ENCODE measurements at places on chromosomes 5 and 9. TPM values are rescaled to one million over a fixed set of nuclear protein-coding genes. Genes with fewer than 3 reads are reported as not detected.

DNA sequence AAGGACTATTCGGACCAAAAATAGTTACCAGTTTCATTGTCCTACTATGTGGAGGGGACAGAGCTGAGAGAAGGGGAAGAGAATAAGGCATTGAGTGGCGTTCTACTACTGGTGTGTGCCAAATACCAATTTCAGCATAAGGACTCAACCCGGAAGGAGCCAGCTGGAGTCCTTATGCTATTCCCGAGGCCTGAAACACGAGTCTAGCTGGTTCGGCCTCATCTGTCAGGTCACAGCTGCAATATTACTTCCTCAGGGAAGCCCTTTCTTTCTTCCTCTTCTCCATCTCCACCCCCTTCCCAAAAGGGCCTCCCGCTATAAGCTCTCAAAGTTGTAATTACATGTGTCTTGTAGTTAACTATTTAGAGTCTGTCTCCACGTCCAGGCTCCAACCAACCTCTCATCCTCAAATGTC lies 20.5 kb upstream of the FER start:
- no peak for DNase-seq

DNA sequence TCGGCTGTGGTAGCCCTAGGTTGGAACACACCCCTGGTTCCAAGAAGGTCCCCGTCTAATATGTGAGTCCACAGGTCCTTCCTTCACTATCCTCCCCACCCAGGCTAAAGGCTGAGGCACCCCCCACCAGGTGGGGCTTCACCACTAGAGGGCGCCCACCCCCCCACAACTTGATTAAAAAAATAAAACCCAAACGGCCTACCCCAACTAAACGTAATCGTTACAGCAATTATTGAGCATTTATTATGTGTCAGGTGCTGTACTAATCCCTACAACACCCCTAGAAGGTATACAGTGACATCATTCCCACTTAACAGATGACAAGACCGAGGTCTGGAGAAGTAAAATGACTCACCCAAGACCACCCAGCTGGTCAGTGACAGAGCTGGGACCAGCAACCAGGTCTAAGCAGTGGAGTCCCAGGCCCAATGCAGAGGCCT lies 65.0 kb downstream of the FGF18 start:
- DNase-seq = no peak

PCDHB13 gene
- not detected for polyA plus RNA-seq

RAB14 gene
- 66.9 TPM for polyA plus RNA-seq

PCDHGA5 gene
- polyA plus RNA-seq = not detected
